Heart left ventricle (tissue), 16 donors: ENCODE measurements at places on chromosomes 5 and 9.

GRCh38 chr5:148974642-148975327, 88.1 kb downstream of the SH3TC2 start:
- DNase-seq = no peak

GRCh38 chr5:10250806-10251276, 761 bp downstream of the CCT5 start:
- no peak for DNase-seq

DNA sequence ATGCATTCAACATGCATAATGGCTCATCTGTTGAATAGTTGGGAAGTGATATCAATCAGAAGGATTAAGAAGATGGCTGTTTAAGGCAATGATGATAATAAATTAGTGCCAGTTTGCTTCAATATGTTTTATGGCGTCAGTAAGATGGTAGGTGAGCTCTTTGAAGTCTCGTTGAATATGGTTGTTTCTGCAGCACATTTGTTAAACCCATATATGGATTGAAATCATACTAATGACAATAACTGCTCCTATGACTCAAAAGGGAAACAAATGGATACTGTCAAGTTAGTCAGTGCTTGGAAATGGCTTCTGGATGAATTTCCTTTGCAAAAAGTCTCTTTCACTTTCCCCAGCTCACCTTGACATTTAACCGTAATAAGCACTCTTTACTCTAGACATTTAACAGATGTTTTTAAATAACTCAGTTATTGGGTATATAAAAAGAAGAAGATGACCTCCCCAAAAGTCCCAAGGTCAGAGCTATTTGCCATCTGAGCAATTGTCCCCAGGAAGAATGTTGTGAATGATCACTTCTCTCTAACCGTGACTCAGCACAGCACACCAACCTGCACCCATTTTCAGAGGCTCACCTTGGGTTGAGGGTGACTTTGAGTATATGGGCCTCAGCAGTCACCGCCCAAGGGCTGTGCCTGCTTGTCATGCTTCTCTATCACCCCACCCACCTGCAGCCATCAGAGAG, 133.4 kb downstream of the GRIA1 start:
- DNase-seq = no peak

DNA sequence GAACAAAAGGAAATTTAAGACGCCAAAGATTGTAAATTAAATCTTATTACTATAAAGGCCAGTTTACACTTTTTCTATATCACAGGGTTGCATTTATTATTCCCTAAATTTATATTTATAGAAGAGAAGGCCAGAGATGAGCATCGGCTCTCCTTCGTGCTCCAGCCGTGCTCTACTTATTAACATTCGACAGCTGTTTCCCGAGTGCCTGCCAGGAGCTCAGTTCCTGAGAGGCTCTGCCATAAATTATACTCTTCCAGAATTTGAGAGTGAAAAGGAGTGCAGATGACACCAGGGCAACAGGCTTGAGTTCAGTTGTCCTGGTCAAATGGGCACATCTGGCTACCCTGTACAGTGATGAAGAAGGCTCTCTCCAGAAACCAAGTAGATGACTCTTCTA, 70.1 kb downstream of the PCSK5 start:
- no peak for DNase-seq

DNA sequence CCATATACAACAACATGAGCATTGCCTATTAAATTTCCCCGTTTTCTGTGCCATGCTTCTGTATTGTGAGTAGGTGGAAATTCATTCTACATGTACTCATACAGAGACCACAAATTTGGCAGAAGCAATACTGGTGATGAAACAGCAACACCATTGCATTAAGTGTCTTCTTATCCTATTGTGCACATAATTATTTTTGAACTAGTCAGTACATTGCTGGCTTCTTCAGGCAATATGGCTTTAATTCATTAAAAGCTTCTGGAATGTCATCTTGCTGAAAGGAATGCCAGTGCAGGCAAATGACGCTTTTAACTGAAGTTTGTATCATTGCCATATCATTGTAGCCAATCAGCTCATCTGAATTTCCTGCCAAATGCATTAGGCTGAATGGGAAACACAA, 82.6 kb downstream of the KIAA1958 start:
- no peak for DNase-seq

- DNase-seq = no peak
These were observed 80.5 kb downstream of the FNBP1 start for GRCh38 chr9:129962451-129962864.

GRCh38 chr5:56610093-56610698, 205.2 kb upstream of the MAP3K1 start:
- DNase-seq = no peak

DNA sequence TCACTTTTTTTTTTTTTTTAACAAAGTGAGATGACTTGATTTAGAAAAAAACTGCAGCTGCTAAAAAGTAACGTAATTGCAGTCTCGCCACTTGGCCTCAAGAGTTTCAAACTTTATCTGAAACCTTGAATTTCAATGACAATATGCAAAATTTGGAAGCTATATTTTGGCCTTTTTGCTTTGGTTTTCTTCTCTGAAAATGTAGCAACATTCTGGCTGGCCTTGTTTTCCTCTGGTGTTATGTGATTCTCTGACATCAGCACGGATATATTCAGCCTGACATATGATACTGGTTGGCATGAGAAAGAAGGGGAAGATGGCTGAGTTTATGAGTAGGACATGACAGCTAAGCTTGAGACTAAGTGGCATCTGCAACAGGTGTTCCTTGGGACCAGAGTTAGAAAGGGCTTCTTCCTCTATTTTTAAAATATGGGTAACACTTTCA, 136.5 kb downstream of the MEF2C start:
- no peak for DNase-seq

DNA sequence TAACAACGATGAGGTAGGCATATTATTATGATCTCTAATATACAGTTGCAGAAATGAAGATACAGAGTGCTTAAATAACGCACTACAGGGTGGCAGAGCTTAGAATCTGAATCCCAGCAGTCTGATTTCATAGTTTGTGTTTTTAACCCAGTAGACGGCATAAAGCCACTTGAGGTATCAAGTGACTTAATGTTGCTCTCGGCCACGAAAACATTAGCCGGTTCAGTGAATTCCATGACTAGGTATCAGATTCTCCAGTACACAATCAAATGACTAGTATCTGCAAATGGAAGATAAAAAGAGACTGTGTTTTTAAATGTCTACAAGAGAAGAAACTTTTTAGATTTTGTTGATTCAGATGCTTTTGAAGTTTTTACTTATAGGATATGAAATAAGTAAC, 24.8 kb downstream of the SMC2 start:
- no peak for DNase-seq
